NCI-H446 (cell line): ENCODE measurements at places on chromosomes 12 and 14.

GRCh38 chr14:29927376-29928116 lies at the start of gene PRKD1:
TSS of gene PRKD1 (minus strand) at chr14:29927847.
- peak; percentile 52 for DNase-seq

DNA sequence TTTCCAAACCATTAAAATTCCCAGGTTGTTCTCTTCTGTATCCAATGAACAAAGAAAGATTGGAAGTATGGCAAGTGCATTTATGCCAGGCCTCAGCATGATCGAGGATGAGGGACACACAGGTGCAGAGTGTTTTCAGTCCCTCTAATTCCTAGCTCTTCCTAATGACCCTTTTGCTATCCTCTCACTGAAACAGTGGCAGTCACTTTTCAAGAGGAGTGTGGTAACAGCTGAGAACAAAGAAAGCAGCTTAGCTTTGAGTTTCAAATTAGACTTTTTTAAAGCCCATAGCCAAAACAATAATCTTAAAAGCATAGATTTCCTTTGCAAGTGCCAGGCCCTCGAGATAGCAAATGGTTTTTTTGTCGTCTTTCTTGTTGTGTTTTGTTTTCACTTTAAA lies 110.8 kb downstream of the KCNH5 start:
- DNase-seq = no peak

DNA sequence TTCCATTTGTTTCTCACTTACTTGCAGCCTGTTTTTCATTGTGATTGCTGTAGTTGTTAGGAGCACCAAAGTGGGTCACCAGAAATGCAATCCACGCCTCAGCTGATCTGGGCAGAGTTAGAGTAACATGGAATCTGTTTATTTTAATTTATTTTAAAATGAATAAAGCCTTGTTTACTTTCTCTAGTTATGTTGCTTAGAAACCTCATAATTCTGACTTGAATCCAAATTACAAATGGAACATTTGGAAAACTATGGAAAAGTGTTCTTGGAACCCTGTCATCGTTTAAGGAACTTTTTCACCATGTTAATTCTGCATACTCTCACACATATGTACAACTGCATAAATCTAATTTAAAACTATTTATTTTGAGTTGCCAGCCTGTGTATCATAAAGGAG lies 92.2 kb upstream of the DAAM1 start:
- no peak for DNase-seq

DNA sequence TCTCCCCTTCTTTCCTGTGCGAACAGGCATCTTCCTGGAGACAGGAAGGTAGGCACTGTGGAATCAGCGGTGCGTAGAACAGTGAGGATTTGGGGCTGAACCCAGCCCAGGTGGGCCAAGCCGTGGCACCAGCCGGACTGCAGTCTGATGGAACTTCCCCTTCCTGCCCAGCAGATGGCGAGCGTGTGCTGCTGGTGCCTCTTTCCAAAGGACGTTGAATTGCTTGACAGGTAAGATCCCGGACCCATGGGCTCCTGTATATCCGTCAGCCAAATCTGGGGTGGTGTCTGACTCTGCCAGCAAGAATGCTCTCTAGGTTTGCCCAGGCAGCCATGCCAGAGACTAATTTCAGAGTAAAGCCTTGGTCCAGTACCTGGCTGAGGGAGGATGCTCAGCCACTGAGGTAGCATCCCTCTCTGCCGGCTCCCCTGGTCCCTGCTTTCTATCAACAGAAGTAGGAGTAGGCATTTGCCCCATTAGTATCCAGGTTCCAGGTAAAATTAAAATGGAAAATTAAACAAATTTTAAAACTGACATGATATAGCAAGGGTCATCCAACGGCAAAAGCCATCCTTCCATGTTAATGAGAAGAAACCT lies 21.1 kb upstream of the KCNA5 start:
- peak; percentile 24 for DNase-seq

DNA sequence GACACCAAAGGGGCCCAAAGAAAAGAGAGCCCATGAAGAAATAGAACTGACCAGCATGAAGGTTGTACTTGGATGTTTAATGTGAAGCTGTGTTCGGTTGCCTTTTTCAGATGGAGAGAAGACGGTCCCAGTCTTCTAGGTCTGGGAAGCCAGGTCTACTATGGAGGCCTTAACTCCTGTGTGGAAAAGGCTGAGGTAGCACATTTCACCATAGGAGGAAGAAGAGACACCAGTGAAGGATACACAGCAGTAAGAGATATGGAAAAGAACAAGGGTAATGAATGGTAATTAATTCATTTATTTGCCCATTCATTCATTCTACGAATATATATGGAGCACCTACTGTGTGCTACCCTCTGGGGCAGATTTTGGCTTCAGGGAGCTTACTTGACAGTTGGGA lies 151.6 kb upstream of the PLEKHG7 start:
- no peak for DNase-seq

GRCh38 chr14:68968051-68968450 lies 11.1 kb downstream of the ACTN1 start:
- DNase-seq = no peak

GRCh38 chr12:716506-716905 lies 35.9 kb upstream of the WNK1 start:
- no peak for DNase-seq

DNA sequence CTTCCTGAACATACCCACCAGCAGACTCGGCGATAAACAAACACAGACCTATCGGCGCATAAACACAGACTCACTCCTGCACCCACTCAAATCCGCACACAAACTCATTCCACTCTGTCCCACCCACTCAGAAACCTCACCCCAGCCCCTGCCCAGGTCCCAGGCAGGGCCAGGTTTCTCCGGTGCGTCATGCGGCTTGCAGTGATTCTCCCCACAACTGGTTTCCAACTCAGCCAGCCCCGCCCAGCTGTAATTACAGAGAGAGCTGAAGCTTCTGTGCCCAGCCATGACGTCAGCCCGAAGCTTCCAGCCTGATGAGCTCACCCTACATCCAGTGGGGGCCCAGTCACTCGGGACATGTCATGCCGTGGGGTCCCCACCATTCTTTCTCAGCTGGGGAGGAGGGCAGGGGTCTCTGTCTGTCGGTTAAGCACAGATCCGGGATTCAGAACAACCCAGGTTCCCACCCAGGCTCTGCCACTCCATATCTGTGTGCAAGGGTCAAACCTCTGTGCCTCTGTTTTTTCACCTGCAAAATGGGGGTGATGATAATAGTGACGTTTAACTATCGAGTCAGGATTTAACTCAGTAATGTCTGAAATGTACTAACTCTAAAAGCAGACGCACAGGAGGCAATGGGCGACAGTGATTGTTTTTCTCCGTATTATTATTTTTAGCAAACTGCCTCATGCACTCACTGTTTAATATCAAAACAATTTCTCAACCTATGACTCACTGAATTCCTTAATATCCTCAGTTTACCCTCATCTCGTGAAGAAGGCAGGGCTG lies 2.3 kb upstream of the HSPB8 start:
- peak; percentile 66 for DNase-seq

DNA sequence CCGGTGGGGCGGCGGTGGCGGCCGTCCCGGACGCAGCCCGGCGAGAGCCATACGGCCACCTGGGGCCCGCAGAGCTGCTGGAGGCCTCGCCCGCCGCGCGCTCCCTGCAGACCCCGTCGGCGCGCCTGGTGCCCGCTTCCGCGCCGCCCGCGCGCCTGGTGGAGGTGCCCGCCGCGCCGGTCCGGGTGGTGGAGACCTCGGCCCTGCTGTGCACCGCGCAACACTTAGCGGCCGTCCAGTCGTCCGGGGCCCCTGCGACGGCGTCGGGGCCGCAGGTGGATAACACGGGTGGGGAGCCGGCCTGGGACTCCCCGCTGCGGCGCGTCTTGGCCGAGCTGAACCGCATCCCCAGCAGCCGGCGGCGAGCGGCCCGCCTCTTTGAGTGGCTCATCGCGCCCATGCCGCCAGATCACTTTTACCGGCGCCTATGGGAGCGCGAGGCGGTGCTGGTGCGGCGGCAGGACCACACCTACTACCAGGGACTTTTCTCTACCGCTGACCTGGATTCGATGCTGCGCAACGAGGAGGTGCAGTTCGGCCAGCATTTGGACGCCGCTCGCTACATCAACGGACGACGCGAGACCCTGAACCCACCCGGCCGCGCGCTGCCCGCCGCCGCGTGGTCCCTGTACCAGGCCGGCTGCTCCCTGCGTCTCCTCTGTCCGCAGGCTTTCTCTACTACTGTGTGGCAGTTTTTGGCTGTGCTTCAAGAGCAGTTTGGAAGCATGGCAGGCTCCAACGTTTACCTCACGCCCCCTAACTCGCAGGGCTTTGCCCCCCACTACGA lies 716 bp downstream of the RIOX1 start:
- DNase-seq = peak; percentile 43

GRCh38 chr14:105818712-105819005 lies 292.3 kb downstream of the TMEM121 start:
- DNase-seq = no peak

DNA sequence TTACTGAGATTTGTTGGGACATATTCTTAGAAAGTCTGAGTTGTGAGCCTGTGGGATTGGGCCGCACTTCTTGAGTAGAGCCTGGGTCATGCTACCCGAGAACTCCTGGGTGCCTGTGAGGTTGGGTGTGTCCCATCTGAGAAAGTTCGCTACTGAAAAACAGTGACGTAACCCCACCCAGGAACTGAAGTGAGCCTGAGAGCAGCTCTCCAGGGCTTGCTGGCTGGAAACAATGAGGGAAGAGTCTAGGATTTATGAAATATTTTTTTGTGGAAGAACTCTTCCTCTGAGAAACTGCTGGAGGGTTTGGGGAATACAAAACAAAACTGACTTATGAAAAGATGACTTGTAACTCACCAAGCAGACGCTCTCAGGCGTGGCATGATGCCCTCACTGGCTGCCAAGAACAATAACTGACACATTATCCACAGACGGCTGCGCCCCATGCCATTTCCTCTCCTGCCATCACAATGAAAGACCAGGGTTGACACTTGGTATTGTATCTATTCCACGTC lies 69.2 kb downstream of the RASSF3 start:
- DNase-seq = peak; percentile 80

GRCh38 chr12:129670256-129670920 lies 233.4 kb downstream of the TMEM132D start:
- no peak for DNase-seq

DNA sequence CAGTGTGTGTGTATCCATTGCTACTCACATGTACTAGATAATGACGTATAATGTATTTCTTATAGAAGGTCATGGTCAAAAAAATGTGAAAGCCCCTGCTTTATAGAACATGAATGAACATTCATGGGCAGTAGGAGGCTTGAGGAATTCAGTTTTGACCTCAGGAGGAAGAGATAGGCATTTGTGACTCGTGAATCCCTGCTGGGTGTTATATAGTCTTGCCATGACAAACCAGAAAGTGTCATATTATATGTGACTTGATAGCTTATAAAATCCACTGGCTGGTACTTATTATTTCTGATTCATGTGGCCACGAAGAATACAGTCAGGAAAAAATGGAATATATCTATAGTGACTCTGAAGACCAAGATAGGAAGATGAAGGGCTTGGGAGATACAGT lies 287.6 kb downstream of the CEP128 start:
- DNase-seq = no peak

- DNase-seq = no peak
Observed at GRCh38 chr14:61518403-61518802, 176.9 kb upstream of the HIF1A start.

DNA sequence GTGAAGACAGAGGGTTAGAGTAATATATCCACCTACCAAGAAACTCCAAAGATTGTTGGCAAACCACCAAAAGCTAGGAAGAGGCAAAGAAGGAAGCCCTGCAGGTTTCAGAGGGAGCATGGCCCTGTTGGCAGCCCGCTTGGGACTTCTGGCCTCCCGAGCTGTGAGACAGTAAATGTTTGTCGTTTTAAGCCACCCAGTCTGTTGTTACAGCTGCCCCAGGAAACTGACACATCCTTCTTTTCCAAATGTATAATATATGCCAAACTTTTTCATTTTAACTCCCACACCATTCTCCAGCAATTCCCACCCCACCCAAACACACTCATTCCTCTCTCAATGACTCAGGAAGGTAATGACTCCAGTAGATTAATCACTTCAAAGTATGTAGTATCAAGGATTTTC lies 74.0 kb downstream of the RPS29 start:
- DNase-seq = no peak

DNA sequence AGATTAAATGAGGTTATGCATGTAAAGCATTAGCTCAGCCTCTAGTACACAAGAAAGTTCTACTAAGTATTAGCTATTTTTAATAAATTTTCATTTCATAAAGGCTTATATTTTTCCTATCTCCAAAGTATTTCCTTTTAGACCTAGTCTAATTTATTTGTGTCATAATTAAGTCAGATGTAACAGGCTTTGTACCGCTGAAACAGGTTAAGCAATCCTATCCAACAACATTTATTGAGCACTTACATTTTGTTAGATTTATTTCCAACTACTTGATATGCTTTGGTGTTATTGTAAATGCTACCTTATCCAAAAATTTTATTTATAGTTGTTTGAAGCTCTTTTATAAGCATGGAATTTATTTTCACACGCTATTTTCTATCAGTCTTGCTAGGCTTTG lies 1.8 kb upstream of the PARP2 start:
- DNase-seq = no peak

DNA sequence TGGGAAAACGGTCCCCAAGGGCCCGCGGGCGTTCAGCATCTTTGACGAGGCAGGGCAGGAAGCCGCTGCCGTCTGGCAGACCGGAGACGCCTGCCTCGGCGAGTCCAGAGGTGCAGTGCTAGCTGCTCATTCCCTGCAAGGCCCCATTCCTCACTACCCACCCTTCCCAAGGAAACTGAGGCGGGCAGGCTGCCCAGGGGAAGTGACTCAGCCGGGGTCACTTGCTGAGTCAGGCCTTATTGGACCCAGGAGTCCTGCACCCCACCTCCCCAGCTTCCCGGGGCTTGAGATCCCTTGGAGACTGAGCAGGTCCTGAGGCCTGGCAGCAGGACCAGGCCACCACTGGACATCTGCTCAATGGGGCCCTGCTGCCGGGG lies 3.7 kb downstream of the SH2B3 start:
- no peak for DNase-seq

- DNase-seq = no peak
Observed at GRCh38 chr14:74289801-74290200, 12.9 kb downstream of the ABCD4 start.

DNA sequence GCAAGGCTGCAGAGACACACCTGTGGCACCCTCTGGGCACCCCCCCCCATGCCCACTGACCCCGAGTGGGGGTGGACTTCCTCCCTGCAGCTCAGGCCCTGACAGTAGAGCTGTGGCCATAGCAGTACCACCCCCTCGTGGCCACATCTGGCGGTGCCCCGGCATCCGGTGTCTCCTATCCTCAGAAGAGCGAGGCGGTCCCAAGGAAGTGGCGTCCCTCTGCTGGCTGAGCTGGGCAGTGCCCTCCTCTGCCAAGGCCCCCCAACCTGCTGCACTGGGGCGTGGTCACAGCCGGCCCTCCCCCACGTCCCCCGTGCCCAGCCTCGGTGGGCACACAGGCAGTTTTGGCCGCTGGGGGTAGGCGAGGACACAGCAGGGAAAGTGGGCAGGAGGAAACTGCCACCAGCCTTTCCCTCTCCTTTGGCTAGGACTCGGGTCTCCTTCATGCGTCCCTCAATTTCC lies 6.0 kb upstream of the SLC6A12 start:
- DNase-seq = peak; percentile 69
